ENCODE measurements at places on chromosomes 11 and 22. TPM values are rescaled to one million over a fixed set of nuclear protein-coding genes. Genes with fewer than 3 reads are reported as not detected.

CEP164 gene
- total RNA-seq, result 17.4 TPM

OR52A1 gene
- total RNA-seq, result not detected

FXYD6 gene
- 0.32 TPM for total RNA-seq

INPP5J gene
- total RNA-seq, result 0.58 TPM

C11orf97 gene
- not detected for total RNA-seq
